ENCODE measurements at places on chromosomes 3 and 15.

- DNase-seq: no peak
Observed at GRCh38 chr3:78993375-78993774, 774.4 kb downstream of the ROBO1 start.

DNA sequence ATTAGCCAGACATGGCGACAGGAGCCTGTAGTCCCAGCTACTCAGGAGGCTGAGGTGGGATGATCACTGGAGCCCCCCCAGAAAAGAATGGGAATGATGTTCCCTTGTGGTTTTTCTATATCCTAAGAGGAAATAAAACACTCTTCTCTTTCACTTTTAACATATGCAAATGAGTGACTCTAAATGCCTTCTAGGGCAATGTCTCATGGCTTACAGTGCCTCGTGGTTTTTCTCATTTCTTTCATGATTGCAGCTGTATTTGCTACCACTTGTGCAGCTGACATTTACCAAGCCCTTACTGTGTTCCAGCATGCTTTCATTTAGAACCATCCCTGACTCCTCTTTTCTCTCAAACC, 26.4 kb downstream of the STOML1 start:
- no peak for DNase-seq

- DNase-seq: no peak
Observed at GRCh38 chr3:61612211-61613194, 51.1 kb downstream of the PTPRG start.

GRCh38 chr3:171871392-171872274, 28.5 kb downstream of the TMEM212 start:
- DNase-seq: no peak

DNA sequence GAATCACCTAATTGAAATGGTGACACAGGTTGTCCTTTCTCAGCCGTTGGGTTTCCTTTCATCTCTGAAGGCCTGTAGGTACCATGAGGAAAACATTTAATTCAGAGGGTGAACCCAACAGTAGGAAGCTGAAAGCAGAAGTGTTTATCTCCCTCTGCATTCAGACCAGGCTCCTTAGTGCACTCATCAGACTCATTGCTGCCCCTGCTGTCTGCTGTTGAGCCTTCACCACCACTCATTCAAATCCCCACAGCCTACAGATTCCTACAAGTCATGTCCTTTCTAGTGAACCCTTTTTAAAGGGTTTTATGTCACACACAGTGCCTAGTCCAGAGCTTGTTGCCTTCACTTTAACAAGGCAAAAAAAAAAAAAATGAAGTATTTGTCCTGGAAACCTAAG, 13.4 kb downstream of the WDR48 start:
- no peak for DNase-seq

GRCh38 chr15:59879506-59880265, 124.4 kb upstream of the FOXB1 start:
- no peak for DNase-seq

DNA sequence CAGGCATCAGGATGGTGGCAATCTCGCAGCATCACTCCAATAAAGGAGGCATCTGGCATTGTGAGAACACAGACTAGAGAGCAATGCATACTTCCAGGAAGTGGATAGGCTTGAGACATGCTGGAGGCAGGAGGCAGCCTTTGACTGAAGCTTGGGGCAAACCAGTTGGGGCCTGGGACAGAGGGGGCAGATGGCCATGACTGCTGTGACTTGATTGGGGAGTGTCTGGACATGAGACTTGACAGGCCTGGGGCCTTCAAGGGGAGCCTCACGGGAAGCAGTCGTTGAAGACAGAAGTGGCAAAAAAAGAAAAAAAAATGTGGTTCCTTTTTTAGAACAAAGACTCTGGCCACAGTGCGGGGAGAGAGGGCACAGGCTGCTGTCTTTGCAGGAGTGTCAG, 44.7 kb upstream of the CHRNA7 start:
- no peak for DNase-seq

GRCh38 chr3:8560366-8561007, 58.9 kb downstream of the LMCD1 start:
- no peak for DNase-seq

DNA sequence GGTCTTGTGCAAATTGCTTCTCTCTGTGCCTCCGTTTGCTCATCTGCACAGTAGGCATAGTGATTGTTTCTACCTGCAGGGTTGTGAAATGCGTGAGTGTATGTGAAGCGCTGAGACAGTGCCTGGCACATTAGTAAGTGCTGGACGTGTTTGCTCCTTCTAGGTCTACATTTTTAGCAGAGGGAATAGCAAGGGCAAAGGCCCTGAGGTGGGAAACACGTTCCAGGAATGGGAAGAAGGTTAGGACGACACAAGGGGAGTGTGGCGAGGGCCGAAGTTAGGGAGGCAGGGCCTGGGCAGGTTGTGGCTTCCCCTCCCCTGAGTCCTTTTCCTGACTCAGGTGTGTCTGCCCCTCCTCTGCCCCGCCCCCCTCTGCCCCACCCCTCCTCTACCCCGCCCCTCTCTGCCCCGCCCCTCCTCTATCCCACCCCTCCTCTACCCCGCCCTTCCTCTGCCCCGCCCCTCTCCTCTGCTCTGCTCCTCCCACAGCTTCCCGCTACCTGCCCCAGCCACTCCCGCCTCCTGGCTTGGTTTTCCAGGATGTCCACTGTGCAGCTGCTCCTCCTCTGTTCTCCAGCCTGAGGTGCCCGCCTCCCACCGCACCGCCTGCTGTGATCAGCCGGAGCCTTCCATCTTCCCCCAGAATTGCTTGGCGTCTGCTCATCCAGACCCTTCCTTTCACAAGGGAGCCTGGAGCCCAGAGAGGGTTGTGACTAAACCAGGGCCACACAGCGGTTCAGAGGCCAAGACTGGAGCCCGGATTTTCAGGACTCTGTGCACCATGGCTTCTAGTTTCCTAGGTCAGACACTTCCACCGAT, 31.1 kb upstream of the SMAD6 start:
- DNase-seq: no peak

DNA sequence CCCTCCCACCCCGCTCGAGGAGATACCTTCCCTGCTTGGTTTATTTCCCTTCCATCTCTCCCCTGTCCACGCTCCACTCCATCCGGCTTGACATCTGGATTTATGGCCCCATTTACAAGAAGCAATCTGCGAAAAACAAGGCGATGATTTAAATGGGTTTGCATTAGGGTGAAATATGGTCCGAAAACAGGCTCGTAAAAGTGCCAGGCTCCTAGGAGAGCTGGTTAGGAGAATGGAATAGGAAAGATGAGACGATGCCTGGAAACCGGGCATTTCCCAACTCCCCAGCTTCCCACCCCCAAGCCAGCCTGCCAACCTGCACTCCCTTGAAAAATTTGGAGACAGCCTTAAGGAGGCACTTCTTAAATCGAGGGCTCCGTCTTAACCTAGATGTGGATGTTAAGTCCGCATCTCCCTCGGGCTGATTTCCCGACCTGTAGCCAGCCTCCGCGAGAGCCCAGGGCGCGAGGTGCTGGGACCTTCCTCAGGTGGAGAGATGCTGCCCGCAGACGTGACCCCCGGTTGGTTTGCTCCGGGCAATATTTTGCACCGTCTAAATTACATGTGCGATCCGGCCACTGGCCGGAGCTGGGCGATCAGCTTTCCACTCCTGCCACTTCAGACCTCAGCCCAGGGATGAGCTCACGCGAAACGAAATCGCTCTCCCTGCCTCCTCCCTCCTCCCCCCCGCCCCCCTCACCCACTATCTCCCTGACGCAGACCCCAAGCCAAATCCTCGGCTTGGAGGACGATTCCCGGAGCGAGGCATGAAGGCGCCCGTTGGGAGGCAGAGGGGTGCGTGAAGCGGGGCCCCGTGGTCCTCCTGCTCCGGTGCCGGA, 1.3 kb downstream of the GRM7 start:
- DNase-seq: no peak

- DNase-seq: no peak
Observed at GRCh38 chr3:32432045-32432710, 40.5 kb downstream of the CMTM7 start.

DNA sequence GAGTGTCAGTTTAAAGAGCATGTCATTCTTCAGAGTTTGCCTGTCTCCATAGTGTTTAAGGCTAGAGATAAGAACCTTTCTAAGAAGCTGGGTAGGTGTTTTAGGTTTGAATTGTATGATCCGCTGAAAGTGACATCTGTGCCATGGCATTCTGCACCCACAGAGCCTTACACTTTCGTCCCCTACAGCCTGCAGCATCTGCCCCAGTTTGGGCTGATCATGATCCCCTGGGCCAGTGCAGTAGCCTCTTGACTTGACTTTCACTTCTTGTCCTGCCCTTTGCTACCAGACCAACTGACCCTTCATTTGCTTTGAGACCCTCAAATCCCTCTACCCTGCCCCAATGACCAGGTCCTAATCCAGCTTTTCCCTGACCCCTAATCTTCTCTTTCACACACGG, 81.6 kb downstream of the SOX14 start:
- DNase-seq: no peak

- no peak for DNase-seq
Observed at GRCh38 chr3:113018536-113019181, 27.9 kb downstream of the GTPBP8 start.

DNA sequence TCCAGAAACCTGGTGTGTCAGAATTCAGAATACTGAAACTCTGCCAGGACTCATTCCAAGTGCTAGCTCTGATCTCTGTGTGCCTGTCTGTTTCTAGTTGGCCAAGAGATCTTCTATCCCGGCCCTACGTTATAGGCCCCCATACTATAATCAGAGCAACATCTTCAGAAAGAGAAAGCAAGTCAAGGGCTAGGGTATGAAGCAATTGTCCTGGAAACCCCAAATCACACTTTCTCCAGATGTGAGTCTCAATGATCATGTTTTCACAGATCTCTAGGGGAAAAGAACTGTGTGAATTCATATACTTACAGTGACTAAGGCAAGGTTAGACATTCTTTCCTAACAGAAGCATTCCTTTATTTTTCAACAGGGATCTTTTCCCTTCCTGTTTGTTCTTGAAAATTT, 309.7 kb downstream of the SLC9A9 start:
- DNase-seq: no peak

DNA sequence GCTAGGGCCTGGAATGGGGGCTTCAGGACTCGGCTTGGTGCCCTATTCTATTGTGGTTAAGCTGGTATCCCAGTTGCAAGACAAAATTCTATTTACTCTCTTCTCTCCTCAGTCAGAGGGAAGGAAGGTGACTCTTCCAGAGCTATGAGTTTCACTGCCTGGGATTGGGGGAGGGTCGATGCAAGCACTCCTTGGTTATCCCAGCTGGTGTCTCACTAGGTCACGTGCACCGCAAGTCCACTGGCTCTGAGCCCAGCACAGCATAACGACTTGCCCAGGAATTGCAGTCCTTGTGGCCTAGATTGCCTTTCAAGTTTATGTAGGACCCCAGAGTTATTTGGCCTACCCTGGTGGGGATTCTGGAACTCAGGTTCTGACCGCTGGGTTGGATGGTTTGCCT, 958.8 kb downstream of the IGSF11 start:
- no peak for DNase-seq

- DNase-seq: no peak
Observed at GRCh38 chr3:159620873-159621272, 367.8 kb upstream of the IL12A start.

DNA sequence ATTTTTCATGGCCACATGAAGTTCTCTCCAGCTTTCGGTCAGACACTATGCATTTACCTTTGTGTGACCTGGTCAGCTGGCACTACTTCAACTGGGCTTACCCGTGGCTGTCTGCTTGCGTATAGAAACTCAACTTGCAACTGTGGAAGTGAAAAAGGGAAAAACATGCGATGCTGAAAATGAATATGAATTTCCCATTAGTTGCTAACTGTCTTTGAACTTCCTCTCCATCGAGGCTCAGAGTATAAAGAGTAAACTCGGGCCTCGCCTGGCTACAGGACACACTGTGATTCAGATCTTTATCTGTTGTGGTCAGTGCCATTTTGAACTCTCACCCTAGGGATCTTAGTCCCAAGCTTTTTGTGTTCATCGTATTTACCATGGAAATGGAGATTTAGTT, 26.8 kb downstream of the NFKBIZ start:
- DNase-seq: no peak

Data from T-helper 9 cell (primary cell).